ENCODE measurements at places on chromosomes 16 and 17.

- no peak for DNase-seq
Observed at GRCh38 chr17:28579526-28579925, 2.8 kb upstream of the ALDOC start.

GRCh38 chr17:3189961-3190360 lies 7.4 kb upstream of the OR1A2 start:
- DNase-seq: no peak

- DNase-seq: peak; percentile 32
Observed at GRCh38 chr17:7886227-7887037, 2.2 kb upstream of the CHD3 start.

DNA sequence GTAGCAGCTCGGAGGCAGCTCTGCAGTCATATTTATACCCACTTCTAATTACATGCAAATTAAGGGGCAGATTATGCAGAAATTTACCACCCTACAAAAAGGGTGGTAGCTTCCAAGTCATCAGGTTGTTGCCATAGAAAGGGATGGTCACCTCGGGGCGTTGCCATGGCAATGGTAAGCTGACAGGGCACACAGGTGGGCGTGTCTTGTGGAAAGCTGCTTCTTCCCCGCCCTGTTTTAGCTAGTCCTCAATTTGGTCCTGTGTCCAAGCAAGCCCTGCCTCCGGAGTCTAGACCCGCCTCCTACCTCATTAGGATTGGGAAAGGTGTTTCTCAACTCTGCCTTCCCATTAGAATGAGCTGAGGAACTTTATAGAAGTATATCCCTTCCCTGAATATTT lies 98.7 kb downstream of the HS3ST2 start:
- DNase-seq: no peak

GRCh38 chr17:49631496-49631895 lies 46.4 kb downstream of the SPOP start:
- DNase-seq: no peak

- DNase-seq: peak; percentile 61
Observed at GRCh38 chr16:70653809-70654771, 7.7 kb downstream of the IL34 start.

- DNase-seq: no peak
Observed at GRCh38 chr16:11231367-11231970, 24.5 kb downstream of the SOCS1 start.

GRCh38 chr17:71142333-71142732 lies 973.0 kb downstream of the KCNJ2 start:
- DNase-seq: no peak

DNA sequence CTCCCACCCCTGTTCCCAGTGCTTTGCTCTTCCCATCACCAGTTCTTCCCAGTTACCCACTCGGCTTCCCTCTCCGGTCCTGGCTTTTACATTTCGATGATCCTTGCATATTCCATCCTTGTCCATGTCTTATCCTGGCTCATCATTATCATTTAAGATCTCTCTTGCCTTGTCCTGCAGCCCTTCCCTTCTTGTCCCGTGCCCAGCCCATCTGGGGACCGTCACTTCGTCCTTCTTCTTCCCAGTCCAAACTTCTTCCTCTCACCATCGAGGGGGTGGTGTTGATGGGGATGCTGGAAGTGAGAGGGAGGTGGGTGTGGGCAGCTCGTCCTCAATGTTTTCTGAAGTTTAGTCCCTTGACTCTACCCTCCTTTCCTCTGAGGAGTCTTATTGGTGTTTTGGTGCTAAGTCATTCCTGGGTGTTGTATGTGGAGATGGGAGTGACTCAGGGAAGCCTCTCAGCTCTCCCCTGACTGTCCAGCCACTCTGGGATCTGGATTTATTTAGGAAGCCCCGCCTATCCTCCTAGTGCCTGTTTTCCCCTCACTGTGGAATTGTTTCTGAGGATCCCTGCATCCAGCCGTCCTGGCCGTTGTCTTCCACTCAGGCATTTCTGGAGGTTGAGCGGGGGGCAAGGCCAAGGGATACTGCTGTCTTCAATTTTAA lies 975 bp downstream of the SNX29 start:
- DNase-seq: no peak

DNA sequence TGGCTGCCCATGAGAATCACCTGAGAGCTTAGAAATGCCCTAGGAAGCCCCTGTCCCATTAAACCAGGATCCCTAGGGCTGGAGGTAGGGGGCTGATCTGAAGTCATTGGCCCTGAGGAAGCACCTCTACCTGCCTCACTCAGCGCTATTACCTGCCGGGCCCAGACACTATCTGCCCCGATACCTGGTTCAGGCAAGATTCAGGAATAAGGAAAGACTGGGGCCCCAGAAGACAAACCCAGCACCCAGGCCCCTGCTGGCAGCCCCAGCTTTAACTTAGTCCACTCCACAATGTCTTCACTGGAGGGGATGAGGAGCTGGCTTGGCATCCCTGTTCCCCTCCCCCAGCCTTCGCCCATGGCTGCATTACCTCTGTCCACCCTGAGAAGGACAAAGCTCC lies 126.3 kb downstream of the GAS7 start:
- DNase-seq: no peak

- DNase-seq: no peak
Observed at GRCh38 chr17:71500761-71501555, 619.9 kb upstream of the SOX9 start.

Measured in activated CD8-positive, alpha-beta memory T cell treated with anti-CD3 and anti-CD28 coated beads for 1 hour (primary cell).